ENCODE measurements at places on chromosomes 2 and 18. TPM values are rescaled to one million over a fixed set of nuclear protein-coding genes. Genes with fewer than 3 reads are reported as not detected.

Gene ANKRD62
- total RNA-seq, result not detected

Gene SCN9A
- total RNA-seq, result 1.2 TPM

Gene PLEKHH2
- 0.28 TPM for total RNA-seq

Gene NPHP1
- 2.7 TPM for total RNA-seq

Gene RUFY4
- not detected for total RNA-seq

Gene PARD3B
- 7.0 TPM for total RNA-seq

Gene ZNF24
- 27.1 TPM for total RNA-seq

Gene LHCGR
- total RNA-seq, result not detected

Gene AUP1
- total RNA-seq, result 91.2 TPM

Gene ACADL
- total RNA-seq, result not detected

Gene ZNF804A
- 0.27 TPM for total RNA-seq

Gene CCDC74B
- total RNA-seq, result 0.85 TPM

Gene TMEM247
- total RNA-seq, result not detected
